ENCODE measurements at places on chromosomes 2 and 18.

GRCh38 chr2:128809880-128810279 lies 491.2 kb upstream of the HS6ST1 start:
- no peak for DNase-seq

DNA sequence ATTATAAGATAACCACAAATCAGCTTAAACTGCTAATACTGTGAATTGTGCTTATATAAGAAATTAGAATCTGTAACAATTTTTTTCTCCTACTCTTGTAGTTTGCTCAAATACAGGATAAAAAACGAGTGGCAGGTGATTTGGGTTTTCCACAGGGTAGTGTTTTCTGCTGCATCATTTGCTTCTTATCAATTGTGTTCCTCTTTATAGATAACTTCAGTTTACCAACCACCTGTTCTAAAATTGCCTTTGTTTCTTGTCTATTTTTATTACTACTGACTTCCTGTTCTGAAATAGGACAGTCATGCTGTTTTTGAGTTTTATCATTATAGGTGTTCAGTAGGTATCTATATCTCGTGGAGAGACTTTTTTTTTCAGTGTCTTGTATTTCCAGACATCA lies 56.9 kb downstream of the MFSD6 start:
- DNase-seq, result no peak

DNA sequence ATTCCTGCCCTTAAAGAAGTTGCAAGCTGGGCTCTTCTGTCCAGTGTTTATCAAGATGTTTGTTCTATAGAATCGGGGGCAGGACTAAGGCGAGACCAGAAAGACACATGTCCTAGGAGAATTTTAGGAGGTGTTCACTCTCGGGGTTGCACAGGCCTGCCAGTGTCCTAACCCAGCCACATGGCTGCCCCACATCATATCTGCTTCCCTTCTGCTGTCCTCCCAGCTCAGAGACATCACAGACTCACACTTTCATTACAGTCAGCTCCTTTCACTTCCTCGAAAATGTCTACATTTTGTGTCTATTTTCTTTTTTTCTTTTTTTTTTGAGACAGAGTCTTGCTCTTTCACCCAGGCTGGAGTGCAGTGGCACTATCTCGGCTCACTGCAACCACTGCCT lies 10.7 kb upstream of the MRO start:
- no peak for DNase-seq

DNA sequence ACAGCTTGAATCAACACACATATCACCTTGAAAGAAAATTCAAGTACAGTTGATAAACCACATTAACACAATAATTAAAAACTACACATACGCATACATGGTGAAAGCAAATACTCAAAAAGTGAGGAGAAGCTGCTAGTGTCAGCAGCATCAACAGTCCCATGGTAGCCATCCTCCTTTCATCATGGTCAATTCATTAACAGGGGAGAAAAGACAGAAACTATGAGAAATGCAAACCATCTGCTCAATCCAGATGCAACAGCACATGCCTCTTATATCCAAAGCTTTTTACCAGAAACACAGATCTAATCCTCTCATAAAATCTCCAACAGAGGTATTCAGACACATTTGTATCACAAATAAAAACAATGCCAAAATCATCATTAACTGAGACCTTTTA lies 81.9 kb upstream of the CHRNA1 start:
- DNase-seq, result no peak

DNA sequence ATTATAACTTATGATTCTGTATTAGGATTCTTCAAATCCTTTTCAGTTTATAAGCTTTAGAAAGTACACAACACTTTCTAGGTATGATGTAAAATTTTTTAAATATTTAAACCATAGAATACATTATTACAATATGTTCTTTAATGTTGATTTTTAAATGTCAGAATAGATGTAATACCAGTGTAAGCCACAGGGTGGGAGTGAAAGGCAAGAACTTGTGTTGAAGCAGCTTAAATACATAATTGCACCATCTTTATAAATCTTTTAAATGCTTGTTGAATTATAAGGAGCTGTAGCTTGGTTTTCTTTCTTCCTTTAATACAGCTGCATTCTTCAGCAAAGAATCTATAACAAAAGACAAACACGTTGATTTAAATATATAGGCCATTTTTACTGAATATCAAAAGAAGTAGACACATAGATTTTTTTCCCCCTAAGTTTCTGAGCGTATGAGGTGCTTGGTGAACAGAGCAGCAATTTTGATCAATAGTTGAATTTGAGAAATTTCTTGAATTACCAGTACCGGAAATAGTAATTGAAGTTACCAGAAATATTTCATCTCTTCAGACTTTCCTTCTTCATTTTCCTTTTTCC lies 63.0 kb downstream of the TANK start:
- DNase-seq, result no peak

DNA sequence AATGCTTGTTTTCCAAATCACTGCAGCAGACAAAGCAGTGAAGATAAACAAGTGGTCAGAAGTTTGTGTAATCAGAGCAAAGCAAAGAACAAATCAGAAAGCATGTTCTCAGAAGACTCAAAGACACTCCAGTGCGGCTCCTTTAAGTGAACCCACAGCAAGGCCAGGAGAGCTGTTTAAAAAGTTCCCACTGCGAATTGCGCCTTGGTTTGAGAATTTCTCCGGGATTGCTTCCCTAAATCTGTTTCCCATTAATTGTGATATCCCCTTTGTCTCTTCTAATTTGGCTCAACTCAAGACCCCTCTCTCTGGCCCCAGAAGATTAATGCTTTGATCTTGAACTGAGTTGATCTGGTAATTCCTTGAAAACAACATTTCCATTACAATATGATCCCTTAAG lies 122.4 kb upstream of the BCL2L11 start:
- DNase-seq, result no peak

DNA sequence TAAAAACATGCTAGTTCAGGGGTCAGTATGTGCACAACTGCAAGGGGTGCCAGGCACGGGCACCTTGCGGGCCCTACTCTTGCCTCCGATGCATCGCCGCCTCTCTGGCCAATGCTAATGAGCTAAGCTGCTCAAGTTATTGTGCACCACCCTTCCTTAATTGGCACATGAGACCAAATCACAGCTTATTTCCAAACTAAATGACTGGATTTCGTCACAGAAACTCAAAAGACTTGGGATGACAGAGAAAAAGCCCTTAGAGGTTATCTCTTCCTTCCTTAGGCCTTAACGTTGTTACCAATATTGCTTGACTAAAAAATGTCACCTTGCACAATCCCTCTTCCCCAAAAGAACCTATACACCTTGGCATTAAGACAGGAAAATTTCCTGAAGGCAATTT lies 7.7 kb downstream of the RNF149 start:
- DNase-seq, result no peak

DNA sequence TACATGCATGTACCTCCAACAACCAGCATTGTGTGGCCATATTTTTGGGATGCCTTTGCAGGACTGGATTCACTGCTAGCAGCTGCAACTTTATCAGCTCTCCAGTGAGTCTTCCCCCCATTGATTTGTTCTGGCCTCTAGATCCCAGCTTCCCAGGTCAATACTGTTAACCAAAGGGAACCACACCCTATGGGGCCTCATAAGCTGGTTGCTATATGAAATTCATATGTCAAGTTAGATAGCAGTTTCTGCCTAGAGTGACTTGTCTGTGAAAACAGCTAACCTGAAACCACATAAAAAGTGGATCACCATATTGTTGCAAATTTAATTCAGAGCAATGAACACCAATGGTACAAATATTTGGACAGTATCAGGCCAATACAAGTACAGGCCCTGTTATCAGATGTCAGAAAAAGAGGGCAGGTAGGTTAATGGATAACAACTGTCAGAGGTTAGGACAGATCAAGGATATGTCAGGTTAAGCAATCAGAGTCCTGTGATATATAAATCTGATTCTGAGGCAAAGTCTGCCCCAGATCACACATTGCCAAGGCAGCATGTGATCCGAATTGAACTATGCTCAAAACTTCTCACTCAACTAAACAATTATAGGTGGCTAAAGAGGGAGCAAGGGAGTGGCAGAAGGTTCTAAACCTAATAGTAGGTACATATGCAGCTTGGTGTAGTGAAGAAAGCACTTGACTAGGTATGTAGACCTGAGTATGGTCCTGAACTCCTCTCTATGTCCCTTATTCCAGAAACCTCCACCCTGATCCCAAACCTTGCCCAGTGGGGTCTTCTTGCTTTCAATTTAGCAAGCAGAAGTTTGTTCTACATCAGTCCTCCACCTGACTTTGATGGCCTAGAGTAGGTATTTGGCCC lies 310.2 kb upstream of the STON1 start:
- no peak for DNase-seq

GRCh38 chr2:28119631-28120030 lies 229.1 kb downstream of the BABAM2 start:
- DNase-seq, result no peak

GRCh38 chr18:14961991-14962390 lies 214.0 kb downstream of the ANKRD30B start:
- no peak for DNase-seq

GRCh38 chr2:180374502-180375281 lies 367.6 kb upstream of the CWC22 start:
- DNase-seq, result no peak

DNA sequence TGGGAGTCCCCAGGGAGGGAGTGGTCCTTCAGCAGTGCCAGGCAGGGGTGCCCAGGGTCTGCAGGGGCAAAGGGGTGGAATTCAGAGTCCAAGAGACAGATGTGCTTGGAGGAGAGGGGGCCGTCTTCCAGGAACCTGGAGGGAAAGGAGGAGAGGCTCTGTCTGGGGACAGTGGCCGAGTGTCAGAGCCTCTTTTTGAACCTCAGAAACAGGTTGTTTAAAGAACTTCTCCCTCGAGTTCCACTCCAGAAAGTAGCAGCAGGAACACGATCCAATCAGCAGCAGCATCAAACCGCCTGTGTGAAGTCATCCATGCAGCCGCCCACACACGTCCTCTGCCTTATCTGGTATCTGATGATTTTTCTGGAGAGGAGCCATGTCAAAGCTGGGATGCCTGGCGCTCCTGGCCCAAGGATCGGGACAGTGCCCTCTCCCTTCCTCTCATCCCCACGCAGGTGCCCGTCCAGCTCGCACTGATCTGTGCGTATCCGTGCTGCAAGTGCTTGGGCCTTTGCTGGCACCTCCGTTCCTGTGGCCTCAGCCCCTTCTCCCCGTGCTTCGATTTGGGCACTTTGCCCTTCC lies 205.1 kb downstream of the NDUFA10 start:
- no peak for DNase-seq

GRCh38 chr2:120189189-120189588 lies 34.0 kb downstream of the TMEM185B start:
- no peak for DNase-seq

GRCh38 chr2:232441147-232441651 lies 14.8 kb upstream of the ALPI start:
- no peak for DNase-seq

DNA sequence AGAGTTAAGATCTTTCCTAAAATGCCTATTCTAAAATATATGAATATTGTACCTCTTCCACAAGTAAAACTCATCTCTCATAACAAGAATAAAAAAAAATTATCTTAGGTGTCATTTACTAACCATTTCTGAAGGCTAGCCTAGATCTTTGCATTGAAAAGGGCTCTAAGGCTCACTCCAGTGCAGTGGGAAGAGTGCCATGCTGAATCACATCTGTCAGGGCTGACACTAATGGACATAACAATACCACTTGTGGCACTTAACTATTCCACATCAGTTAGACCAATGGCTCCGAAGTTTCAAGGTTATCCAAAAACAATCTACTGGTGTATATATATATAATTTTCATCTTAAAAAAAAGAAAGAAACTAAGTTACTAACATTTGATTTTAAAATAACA lies 130.2 kb downstream of the EXOC6B start:
- no peak for DNase-seq

DNA sequence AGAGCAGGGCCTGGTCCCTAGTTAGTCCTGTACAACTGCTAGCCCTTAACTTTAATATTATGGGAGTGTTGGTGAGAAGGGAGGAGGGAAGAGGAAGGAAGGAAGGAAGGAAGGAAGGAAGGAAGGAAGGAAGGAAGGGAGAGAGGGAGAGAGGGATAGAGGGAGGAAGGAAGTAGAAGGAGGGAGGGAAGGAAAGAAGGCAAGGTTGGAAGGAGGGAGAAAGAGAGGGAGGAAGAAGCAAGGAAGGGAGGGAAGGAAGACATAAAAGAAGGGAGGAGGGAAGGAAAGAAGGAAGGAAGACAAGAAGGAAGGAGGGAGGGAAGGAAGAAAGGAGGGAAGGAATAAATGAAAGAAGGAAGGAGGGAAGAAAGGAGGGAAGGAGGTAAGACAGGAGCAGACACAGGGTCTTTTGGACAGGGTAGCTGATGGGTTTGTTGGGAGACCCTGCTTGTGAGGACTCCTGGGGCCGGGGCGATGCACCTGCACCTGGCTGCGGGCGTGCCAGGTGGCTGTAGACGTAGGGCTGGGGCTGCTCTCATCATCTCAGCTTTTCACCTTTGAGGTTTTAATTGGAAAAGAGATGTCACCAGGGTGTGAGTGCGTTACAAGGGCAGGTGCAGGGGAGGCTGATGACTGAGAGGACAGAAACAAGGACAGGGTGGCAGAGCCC lies 5.9 kb upstream of the POMC start:
- no peak for DNase-seq

DNA sequence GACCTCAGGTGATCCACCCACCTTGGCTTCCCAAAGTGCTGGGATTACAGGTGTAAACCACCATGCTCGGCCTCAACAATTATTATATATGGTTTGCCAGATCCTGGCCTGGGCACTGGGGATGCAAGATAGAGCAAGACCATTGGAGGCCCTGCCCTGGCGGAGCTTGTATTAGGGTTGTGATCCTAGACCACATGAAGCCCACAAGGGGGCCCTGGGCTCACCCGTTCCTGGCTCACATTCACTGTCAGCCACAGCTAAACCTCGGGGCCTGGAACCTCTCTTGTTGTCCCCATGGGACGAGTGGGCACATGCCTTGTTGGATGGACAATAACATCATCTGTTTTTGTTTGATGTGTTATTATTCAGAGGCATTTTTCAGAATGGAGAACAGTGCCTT lies 14.9 kb downstream of the HPCAL1 start:
- DNase-seq, result no peak

- no peak for DNase-seq
Observed at GRCh38 chr2:224142397-224143312, 103.6 kb upstream of the SERPINE2 start.

- no peak for DNase-seq
Observed at GRCh38 chr2:102116630-102117471, 25.7 kb upstream of the IL1R1 start.

DNA sequence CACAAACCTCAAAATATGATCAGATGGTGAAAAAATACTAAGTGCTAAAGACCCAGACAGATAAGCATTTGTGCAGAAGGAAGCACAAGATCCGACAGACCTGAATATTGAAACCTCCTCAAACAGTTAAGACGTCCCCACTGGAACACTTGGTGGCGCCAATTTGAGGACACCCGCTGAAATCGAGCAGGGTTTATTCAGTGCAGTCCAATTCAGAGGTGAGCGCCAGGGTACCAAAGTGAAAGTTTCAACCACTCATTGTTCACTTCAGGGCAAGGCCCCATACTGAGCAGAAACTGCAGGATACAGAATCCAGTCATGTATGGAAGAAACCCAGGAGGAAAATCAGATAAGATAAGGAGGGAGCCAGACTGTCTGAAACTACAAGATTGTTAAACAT lies 417.6 kb downstream of the LRRTM4 start:
- no peak for DNase-seq

- no peak for DNase-seq
Observed at GRCh38 chr2:72713857-72714256, 112.0 kb downstream of the EXOC6B start.

- no peak for DNase-seq
Observed at GRCh38 chr2:196413821-196414274, 225.7 kb upstream of the CCDC150 start.

Data from stimulated activated CD8-positive, alpha-beta memory T cell treated with anti-CD3 and anti-CD28 coated beads, Interleukin-7, amount 100 ng/mL, for 24 hours (primary cell).